ENCODE measurements at places on chromosomes 2 and 18.

GRCh38 chr2:138730497-138731030 is 49.6 kb downstream of the NXPH2 start:
- no peak for DNase-seq

DNA sequence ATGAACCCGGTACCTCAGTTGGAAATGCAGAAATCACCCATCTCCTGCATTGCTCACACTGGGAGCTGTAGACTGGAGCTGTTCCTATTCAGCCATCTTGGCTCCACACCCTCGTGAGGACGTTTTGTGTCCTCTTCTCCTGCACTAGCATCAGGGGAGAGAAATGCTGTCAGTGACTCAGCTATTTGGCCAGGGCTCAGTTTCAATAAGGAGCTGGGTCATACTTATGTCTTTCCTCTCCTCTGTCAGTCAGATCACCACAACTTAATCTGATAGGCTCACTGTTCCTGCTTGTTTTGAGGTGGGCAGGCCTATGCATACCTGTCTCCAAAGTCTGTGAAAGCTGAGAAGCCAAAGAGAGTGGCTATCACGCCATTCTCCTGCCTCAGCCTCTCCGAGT is 921.2 kb downstream of the DCC start:
- DNase-seq = no peak

- DNase-seq = no peak
Measured at GRCh38 chr2:30275256-30275655, 43.9 kb downstream of the LBH start.

- DNase-seq = no peak
Measured at GRCh38 chr2:69036926-69037325, 23.9 kb downstream of the ANTXR1 start.

- DNase-seq = peak; percentile 28
Measured at GRCh38 chr2:61538920-61539520, 864 bp upstream of the XPO1 start.

- no peak for DNase-seq
Measured at GRCh38 chr2:20398956-20399567, 47.8 kb upstream of the RHOB start.

DNA sequence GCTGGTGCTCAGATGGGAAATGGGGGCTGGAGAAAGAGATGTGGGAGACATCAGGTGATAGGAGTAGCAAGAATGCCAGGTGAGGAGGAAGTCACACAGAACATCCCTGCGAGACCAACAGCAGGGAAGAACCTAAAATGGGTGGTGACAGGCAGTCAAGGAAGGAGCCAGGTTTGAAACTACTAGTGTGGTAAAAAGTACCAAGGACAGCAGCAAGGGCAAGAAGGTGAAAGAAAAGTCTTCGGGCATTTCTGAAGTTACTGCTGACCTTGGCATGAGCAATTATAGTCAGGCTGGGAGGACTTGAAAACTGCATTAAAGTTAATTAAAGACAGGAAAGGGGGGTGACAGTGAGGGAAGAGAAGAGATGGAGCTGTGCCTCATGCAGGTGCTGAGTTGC is 410.4 kb downstream of the RAD51AP2 start:
- DNase-seq = no peak

DNA sequence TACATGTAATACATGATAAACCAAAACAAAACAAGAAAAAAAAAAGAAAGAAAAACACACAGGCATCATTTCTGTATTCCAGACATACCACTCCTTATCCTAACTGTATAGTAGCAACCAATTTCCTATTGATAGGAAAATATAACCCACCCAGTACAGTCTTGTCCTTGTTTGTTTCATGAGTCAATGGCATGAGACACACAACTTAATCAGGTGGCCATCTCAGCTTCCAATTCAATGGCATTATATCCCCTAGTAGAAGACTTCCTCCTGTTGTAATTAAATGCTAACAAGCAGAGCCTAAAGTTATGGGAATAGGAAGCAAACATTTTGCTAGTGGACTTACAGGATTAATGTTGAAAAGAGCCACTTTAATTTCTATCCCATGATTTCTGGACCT is 121.0 kb upstream of the NOL4 start:
- DNase-seq = no peak

- DNase-seq = peak; percentile 10
Measured at GRCh38 chr18:54717673-54718407, 110.4 kb upstream of the RAB27B start.

- DNase-seq = no peak
Measured at GRCh38 chr18:25365242-25365641, 13.3 kb upstream of the ZNF521 start.

DNA sequence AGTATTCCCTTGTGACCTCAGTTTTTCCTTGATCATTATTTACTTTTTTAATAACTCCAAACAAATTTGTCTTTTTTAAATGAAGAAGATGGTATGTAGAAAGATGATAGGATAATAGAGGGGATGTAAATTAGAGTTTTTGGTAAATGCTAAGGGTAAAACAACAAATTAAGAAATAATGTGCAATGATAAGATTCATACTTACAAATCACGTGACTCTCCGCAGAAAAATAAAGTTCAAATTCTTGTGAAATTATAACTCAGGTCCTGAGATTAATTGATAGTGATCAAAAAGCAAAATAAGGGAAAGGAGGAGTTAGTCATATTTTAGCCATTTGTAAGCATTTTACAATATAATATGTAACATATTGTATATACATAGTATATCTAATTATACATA is 304.1 kb upstream of the KCNH7 start:
- DNase-seq = no peak

DNA sequence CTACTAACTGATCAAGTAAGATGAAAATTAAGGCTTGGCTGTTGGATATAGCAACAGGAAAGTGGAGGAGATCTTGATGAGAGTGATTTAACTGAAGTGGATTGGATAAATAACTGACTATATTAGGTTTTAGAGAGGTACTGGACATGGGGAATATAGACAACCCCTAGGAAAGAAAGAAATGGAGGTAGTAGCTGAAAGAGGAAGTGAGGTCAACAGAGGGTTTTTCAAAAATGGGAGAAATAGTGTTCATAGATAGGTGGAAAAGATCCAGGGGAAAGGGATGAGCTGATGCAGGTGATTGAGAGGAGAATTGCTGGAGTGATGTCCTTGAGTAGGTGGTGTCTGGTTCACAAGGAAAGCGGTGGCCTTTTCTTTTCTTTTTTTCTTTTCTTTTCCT is 69.9 kb upstream of the PSME4 start:
- no peak for DNase-seq

DNA sequence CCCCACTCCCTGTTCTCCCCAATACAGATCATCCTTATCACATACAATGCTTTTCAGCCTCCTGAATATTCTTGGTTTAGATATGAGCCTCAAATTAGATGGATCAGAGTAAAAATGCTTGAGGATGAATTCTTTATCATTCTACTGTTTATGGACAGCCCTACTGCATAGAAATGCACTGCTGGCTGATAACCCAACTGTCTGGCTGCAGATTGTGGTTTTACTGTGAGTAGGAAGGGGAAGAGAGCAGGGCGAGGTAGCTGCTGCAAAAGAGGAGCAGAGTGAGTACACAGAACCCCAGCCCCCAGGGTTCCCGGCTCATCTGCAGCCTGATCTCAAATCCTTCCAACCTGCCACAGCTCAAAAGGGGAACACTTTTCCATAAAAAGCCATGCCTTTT is 29.4 kb upstream of the NCOA1 start:
- no peak for DNase-seq

- DNase-seq = no peak
Measured at GRCh38 chr18:61949946-61950345, 57.1 kb upstream of the RNF152 start.

GRCh38 chr2:64376926-64377325 is 77.0 kb upstream of the LGALSL start:
- no peak for DNase-seq

- DNase-seq = no peak
Measured at GRCh38 chr2:127382831-127383230, 4.9 kb downstream of the MAP3K2 start.

Measured in stimulated activated CD8-positive, alpha-beta memory T cell treated with anti-CD3 and anti-CD28 coated beads, Interleukin-7, amount 100 ng/mL, for 48 hours (primary cell).